ENCODE measurements at places on chromosomes 6 and 20.

DNA sequence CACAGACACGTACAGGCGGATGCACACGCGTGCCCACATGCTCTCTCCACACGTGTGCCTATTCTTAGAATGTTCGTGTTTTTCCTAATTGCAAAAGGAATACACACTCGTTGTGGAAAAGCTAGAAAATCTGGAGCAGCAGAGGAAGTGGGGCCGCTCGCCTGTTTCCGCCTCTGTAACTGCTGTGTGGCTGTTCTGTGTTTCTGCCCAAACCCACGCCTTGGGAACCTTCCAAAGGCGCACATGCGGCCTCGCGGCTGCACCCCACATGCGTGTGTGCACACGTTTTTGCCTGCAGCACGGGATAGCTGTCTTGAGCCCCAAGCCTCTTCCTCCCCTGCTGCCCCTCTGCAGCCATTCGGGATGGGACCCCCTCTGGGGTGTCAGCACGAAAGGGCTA is 12.2 kb downstream of the SLC17A9 start:
- DNase-seq = no peak

- no peak for DNase-seq
Observed at GRCh38 chr6:158076548-158076947, 91.5 kb downstream of the SERAC1 start.

GRCh38 chr20:33868595-33868994 is 57.4 kb downstream of the CHMP4B start:
- no peak for DNase-seq

GRCh38 chr6:165298402-165298801 is 11.0 kb downstream of the C6orf118 start:
- DNase-seq = no peak

- no peak for DNase-seq
Observed at GRCh38 chr20:50309280-50309763, 118.7 kb downstream of the CEBPB start.

DNA sequence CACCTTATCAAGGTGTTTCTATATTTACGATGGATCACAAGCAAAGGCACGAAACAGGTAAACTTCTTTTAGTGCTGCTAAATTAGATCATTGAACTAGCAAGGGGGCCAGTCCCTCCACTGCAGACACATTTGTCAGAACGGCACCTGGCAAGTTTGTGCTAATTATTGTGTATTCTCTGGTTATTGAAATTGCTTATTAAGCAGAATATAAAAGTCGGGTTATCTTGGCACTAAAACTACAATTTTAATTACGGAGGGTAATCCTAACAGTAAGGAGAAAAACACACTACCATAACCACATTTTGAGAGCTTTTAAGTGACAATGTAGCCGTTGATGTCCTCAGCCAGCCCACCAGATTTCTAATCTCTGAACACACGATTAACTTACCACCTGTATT is 118.9 kb upstream of the BTN3A2 start:
- DNase-seq = no peak

GRCh38 chr6:63099772-63100459 is 111.4 kb upstream of the FKBP1C start:
- DNase-seq = no peak

GRCh38 chr6:19866985-19867627 is 29.9 kb downstream of the ID4 start:
- DNase-seq = no peak

DNA sequence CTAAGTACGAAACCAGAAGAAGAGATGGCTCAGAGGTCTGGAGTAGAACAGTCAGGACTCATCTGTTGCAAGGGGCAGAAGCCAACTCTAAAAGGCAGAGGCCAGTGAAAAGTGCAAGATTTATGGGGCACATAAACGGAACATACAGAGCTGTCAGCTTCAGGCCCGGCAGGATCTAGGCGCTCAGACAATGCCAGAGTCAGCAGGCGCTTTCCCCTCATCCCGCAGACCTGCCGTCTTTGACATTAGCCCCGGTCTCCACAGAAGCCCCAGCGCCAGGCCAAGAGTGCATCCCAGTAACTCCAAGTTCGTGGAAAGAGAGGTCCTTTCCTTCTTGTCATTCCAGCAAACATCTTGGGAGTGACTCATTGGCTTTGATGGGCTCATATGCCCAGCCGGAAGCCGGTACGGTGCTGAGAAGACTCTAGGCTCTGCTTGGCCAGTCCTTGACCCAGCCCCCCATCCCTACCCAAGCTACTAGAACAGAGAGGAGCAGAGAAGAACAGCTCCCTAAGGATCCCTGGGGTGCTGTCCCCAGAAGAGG is 260.9 kb downstream of the TAF4 start:
- DNase-seq = no peak

GRCh38 chr20:53939190-53939571 is 131.2 kb downstream of the BCAS1 start:
- no peak for DNase-seq

DNA sequence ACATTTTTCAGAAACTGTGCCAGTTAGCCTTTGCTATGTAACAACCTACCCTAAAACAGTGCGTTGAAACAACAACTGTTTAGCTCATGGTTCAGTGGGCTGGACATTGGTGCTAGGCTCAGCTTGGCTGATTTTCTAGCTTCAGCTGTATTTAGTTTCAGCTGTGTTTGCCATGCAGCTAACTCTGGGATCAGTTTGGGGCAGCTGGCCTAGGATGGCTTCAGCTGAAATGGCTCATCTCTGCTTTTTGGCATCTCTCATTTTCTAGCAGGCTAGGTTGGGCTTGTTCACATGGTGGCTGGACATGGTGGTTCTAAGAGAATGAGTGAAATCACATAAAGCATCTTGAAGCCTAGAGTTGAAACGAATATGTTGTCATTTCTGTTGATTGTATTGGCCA is 464.2 kb downstream of the QKI start:
- no peak for DNase-seq
